ENCODE measurements at places on chromosomes 1 and 21. TPM values are rescaled to one million over a fixed set of nuclear protein-coding genes. Genes with fewer than 3 reads are reported as not detected.

The PGBD5 gene
- 0.05 TPM for polyA plus RNA-seq

The SYCP1 gene
- not detected for polyA plus RNA-seq

The ANGPTL3 gene
- not detected for polyA plus RNA-seq

The LAMC1 gene
- polyA plus RNA-seq, result 270 TPM

The KRTAP11-1 gene
- polyA plus RNA-seq, result not detected

The SPRR2G gene
- polyA plus RNA-seq, result not detected

The ENTREP3 gene
- polyA plus RNA-seq, result 8.5 TPM

The HHAT gene
- 1.3 TPM for polyA plus RNA-seq

The DONSON gene
- polyA plus RNA-seq, result 23.6 TPM

The GPR52 gene
- not detected for polyA plus RNA-seq

The FAM72C gene
- polyA plus RNA-seq, result 2.3 TPM

The S100A1 gene
- polyA plus RNA-seq, result 9.7 TPM

The ICOSLG gene
- polyA plus RNA-seq, result 0.05 TPM

The LCE1D gene
- polyA plus RNA-seq, result not detected

The PADI4 gene
- not detected for polyA plus RNA-seq

The TRAF3IP3 gene
- polyA plus RNA-seq, result not detected

The LHX8 gene
- polyA plus RNA-seq, result not detected

The MYOM3 gene
- polyA plus RNA-seq, result not detected

The TPTE gene
- polyA plus RNA-seq, result not detected

The KDF1 gene
- not detected for polyA plus RNA-seq

The MACF1 gene
- 110 TPM for polyA plus RNA-seq

The CAMTA1 gene
- polyA plus RNA-seq, result 86.0 TPM

The RAB3B gene
- polyA plus RNA-seq, result 51.6 TPM

The KCNJ9 gene
- not detected for polyA plus RNA-seq

The EPS8L3 gene
- polyA plus RNA-seq, result not detected

Measured in fibroblast of lung (primary cell).